Pancreas (tissue), 10 donors: ENCODE measurements at places on chromosomes 5 and 9. TPM values are rescaled to one million over a fixed set of nuclear protein-coding genes. Genes with fewer than 3 reads are reported as not detected.

DNA sequence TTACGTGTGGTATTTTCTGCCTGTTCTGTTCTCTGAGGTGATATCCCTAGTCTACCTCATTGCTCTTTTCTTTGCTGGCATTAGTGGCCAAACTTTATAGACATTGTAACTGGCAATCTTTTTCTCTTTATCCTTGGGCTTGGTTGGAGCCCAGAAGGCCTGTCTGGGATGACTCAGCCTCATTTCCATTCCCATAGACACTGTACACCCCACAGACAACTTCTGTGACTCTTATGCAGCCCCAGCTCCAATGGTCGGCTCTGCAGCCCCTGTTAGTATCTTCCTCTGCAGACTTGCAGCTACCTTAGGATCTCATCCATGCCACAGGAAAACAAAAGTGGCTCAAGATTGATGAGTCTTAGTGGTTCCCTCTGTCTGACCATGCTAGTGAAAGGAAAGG lies 79.8 kb downstream of the CFAP95 start:
- no peak for DNase-seq
- no peaks in the 10 kb centered on the region for H3K36me3 ChIP-seq
- no peaks in the 10 kb centered on the region for H3K27me3 ChIP-seq
- no peak overlapping the region for H3K27ac ChIP-seq

FBXO4 gene
- polyA plus RNA-seq, result 11.8 TPM

TEK gene
- 0.91 TPM for polyA plus RNA-seq

DNA sequence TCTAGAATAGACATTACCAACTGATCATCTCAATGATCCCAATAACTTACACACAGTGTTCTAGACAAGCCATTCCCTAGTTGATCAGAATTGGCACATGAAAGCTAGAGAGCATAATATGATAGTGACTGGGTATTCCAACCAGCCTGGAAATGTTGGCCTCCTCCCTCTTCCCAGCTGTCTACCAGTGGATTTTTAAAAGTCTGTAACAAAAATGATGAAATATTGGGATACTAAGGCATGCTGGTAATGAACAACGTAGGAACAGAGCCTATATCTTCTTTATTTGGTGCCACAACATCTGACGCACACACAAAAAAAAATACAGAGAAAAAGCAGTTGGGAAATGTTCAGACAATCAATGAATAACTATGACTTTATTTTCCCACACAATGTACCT lies 34.8 kb downstream of the TRIM32 start:
- H3K27me3 ChIP-seq, result no peaks in the 10 kb centered on the region
- no peaks in the 10 kb centered on the region for H3K4me1 ChIP-seq
- DNase-seq, result no peak
- no peak overlapping the region for H3K27ac ChIP-seq
- no peak overlapping the region for H3K4me3 ChIP-seq
- no peaks in the 10 kb centered on the region for H3K36me3 ChIP-seq

GRCh38 chr5:148090773-148091250 lies 27.0 kb downstream of the SPINK5 start:
- H3K27ac ChIP-seq, result no peak overlapping the region
- no peak overlapping the region for H3K4me3 ChIP-seq
- H3K4me1 ChIP-seq, result no peaks in the 10 kb centered on the region
- no peaks in the 10 kb centered on the region for H3K27me3 ChIP-seq

CCDC127 gene
- 1.2 TPM for polyA plus RNA-seq

DNA sequence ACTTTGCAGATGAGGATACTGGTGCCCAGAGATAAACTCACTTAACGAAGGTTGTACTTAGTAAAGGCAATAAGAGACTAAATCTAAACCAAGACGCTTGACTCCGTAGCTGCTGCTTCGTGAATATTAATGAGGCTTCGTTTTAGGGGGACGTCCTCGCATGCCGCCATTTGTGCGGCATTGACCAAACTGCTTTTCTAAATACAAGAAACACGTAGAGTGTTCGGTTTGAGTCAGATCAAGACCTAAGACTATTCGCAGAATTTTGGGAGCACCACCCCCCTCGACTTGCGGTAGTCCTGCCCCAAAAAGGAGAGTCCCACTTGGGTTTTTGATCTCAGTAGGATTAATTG lies 1.1 kb downstream of the NPM1 start:
- DNase-seq, result no peak
- H3K27me3 ChIP-seq, result no peaks in the 10 kb centered on the region
- peak overlapping the region; percentile 74 for H3K4me3 ChIP-seq
- H3K27ac ChIP-seq, result no peak overlapping the region
- H3K36me3 ChIP-seq, result no peaks in the 10 kb centered on the region

DNA sequence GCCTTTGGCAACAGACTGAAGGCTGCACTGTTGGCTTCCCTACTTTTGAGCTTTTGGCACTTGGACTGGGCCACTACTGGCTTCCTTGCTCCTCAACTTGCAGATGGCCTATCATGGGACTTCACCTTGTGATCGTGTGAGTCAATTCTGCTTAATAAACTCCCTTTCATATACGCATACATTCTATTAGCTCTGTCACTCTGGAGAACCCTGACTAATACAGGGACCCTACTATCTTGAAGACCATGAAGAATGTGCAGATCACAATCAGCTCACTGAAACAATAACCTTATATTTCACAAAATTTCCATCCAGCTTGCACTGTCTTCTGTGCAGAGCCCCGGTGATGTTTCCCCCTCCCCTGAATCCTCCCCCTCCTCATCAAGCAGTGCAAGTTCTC lies 39.8 kb downstream of the TMEM215 start:
- H3K4me1 ChIP-seq, result no peaks in the 10 kb centered on the region
- H3K4me3 ChIP-seq, result no peak overlapping the region
- DNase-seq, result no peak
- no peak overlapping the region for H3K27ac ChIP-seq

DNA sequence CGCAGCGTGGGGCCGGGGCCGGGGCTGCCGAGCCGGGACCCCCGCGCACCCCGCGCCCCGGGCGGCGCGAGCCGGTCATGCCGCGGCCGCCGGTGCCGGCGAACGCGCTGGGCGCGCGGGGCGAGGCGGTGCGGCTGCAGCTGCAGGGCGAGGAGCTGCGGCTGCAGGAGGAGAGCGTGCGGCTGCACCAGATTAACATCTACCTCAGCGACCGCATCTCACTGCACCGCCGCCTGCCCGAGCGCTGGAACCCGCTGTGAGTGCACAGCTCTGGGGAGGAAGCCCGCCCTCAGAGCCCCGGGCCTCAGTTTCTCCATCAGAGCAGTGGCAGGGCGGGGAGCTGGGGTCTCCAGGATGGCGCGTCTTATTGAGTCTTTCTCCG lies 335 bp downstream of the GALNT12 start:
- no peaks in the 10 kb centered on the region for H3K27me3 ChIP-seq
- peaks cover 14% of the 10 kb centered on the region for H3K4me1 ChIP-seq
- no peak for DNase-seq
- no peaks in the 10 kb centered on the region for H3K36me3 ChIP-seq

GRCh38 chr9:117073539-117074341 lies 341.1 kb downstream of the ASTN2 start:
- DNase-seq, result no peak
- no peaks in the 10 kb centered on the region for H3K4me1 ChIP-seq
- no peak overlapping the region for H3K4me3 ChIP-seq
- no peak overlapping the region for H3K27ac ChIP-seq
- H3K27me3 ChIP-seq, result no peaks in the 10 kb centered on the region

C5orf24 gene
- polyA plus RNA-seq, result 15.9 TPM

CDH6 gene
- 0.66 TPM for polyA plus RNA-seq

GRCh38 chr5:76162335-76162734 lies 79.2 kb downstream of the SV2C start:
- no peaks in the 10 kb centered on the region for H3K4me1 ChIP-seq
- H3K27me3 ChIP-seq, result no peaks in the 10 kb centered on the region
- H3K4me3 ChIP-seq, result no peak overlapping the region
- no peak overlapping the region for H3K27ac ChIP-seq
- no peak for DNase-seq
